T-helper 17 cell (primary cell): ENCODE measurements at places on chromosomes 13 and 19. TPM values are rescaled to one million over a fixed set of nuclear protein-coding genes. Genes with fewer than 3 reads are reported as not detected.
A peak's percentile ranks its signal among the peaks of the same experiment; 100 is the strongest.

DNA sequence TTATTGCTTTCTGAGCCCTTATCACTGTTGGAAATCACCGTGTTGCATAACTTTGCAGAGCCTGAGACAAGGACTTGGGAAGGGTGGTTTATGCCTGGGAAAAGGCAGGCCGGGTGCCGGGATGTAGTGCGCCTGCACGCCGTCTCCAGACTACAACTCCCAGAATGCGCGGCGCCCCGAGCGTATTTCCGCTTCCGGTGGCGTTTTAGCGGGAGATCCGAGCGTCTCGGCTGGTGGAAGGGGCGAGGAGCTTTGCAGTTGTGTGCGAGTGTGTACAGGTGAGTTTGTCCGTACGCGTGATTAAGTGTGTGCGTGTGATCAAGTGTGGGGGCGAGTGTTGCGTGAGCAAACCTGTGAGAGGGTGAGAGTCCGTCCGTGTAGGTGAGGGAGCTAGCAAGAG is 75.4 kb downstream of the PEG3 start:
- DNase-seq, result no peak
- H3K36me3 ChIP-seq, result peaks cover 3% of the 10 kb centered on the region
- H3K27ac ChIP-seq, result no peak overlapping the region
- peak overlapping the region; percentile 63 for H3K4me3 ChIP-seq
- H3K27me3 ChIP-seq, result no peaks in the 10 kb centered on the region
- no peaks in the 10 kb centered on the region for H3K4me1 ChIP-seq

Gene ZNF491
- 0.60 TPM for total RNA-seq

DNA sequence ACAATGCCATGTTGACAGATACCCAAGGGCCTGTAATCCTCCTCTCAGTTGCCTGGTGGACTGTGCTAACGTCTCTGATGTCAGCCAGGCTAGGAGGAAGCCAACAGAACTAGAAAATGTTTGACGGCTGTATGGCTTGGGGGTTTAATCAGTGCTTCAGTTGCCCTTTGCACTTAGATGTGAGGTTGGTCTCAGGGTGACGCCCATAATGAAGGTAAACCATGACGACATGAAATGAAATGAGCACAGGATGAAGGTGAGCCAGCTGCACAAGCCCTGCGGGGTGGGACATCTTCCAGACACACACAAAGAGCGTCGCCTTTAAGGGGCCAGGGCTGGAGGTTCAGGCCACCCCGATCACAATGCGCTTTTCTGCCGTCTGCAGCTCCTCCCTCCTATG is 127.2 kb downstream of the CRYL1 start:
- H3K4me1 ChIP-seq, result peaks cover 7% of the 10 kb centered on the region
- no peak overlapping the region for H3K4me3 ChIP-seq
- H3K27ac ChIP-seq, result no peak overlapping the region
- no peaks in the 10 kb centered on the region for H3K27me3 ChIP-seq
- no peak for DNase-seq

DNA sequence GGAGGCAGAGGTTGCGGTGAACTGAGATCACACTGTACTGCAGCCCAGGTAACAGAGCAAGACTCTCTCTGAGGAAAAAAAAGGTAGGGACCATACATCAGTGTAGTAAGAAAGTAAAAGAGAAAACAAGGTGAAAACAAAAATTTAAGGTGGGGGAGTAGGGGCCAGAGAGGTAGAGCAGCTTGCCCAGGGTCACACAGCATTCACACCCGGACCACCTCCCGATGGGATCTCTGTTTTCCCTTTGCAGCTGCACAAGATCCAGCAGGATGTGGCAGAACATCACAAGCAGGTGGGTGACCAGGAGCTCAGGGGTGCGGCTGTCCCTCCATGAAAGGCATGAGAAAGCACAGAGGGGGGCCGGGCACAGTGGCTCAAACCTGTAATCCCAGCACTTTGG is 4.5 kb downstream of the TLE6 start:
- peaks cover 8% of the 10 kb centered on the region for H3K4me1 ChIP-seq
- no peak overlapping the region for H3K27ac ChIP-seq
- no peak for DNase-seq
- H3K36me3 ChIP-seq, result no peaks in the 10 kb centered on the region
- H3K4me3 ChIP-seq, result no peak overlapping the region
